ENCODE measurements at places on chromosomes 5 and 9.

DNA sequence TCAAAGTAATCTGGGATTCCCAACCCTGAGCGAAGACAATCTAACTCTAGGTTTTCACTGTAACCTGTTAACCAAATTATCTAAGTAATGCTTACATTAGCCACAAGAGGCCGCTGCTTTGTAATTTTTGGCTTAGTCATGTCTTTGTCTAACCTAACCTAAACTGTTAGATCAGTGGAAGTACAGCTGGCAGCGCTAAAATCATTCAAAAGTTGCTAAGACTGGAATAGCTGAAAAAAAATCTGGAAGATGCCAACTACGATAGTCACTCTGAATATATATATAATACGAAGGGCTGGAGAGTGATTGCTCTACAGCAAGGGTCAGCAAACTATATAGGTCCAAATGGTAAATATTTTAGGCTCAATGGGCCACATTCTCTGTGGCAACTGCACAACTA, 60.2 kb downstream of the FBXO38 start:
- DNase-seq = peak; percentile 34

- DNase-seq = no peak
Measured at GRCh38 chr9:73549991-73550390, 398.3 kb downstream of the ANXA1 start.

DNA sequence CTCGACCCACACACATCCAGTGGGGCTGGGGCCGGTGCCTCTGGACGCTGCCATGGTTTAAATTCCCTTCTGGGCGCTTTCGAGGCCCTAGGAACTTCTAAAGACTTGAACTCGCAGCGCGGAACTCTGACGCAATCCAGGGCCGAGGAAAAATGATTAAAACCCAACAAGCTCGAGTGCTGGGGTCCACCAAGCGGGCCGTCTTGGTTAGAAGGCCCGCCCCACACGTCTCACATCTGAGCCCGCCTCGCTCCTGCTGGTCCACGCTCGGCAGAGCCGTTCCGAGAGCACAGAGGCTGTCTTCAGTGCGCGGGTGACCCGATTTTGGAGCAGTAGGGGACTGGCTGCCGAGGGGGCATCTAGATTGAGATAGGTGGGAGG, 1.5 kb downstream of the CRHBP start:
- no peak for DNase-seq

GRCh38 chr5:174601946-174602345, 122.4 kb upstream of the MSX2 start:
- DNase-seq = no peak

DNA sequence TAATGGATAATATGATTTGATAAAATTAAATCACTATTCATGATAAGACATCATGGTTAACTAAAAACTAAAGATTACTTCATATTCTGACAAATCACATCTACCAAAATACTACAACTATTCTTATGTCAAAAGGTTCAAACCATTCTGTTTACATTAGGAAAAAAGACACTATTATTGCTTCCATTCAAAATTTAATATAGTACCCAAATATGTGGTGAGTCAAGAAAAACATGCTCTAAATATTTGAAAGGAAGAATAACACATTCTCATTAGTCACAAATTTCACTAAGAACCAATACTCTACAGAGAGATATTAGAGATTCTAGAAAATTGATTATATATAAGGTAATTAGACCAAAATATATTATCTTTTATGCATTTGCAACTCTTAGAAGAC, 234.0 kb downstream of the TMEM232 start:
- no peak for DNase-seq

- no peak for DNase-seq
Measured at GRCh38 chr5:14202462-14202861, 59.3 kb downstream of the TRIO start.

GRCh38 chr5:173529861-173530260, 86.6 kb downstream of the BOD1 start:
- no peak for DNase-seq

- DNase-seq = no peak
Measured at GRCh38 chr5:103263054-103263453, 4.5 kb downstream of the MACIR start.

DNA sequence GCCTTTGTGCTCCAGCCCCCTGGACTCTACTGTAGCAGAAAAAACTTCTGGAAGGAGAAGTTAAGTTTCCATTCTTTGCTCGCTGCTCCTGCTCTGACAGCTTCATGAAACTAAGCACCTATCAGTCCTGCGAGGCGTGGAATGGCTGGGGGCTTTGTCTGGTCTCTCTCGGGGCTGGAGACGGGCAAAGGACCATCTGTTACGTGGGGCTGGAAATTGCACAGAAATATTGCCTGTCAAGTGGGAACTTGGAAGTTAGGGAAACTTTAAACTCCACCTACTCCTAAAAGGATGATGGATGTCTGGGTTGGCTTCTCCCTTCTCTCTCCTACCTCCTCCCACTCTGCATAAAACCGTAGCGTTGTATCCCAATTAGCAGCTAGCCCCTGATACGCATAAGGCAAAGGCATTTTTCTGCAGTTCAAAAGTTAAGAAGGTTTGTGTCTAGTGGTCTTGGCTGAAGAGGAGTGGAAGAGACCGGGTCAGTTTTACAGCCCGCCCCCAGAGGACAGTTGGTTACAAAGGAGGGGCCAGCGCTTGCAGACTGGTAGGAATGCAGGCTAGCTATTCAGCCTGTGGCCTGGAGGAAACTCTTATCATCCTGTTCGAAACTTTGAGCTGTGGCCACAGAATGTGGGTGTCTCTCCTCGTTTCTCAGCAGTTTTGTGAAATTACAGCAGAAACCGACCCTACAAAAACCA, 1.3 kb downstream of the FBXL7 start:
- DNase-seq = no peak

DNA sequence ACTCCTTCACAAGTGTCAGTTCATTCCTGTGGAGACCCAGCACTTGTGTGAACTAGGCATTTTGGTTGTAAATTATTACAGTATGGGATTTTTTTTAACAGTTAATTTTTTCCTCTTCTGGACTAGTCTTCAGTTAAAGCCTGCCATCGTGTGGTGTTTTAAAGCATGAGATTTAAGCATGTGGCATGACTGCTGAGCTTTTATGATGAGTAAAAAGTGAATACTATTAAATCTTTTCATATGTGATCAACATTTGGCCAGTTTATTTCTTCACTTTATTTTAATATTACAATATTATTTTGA, 25.0 kb downstream of the LMNB1 start:
- no peak for DNase-seq

- DNase-seq = no peak
Measured at GRCh38 chr9:136316896-136317676, 10.3 kb upstream of the GPSM1 start.

GRCh38 chr5:2157372-2157771, 274.6 kb upstream of the IRX4 start:
- DNase-seq = no peak

DNA sequence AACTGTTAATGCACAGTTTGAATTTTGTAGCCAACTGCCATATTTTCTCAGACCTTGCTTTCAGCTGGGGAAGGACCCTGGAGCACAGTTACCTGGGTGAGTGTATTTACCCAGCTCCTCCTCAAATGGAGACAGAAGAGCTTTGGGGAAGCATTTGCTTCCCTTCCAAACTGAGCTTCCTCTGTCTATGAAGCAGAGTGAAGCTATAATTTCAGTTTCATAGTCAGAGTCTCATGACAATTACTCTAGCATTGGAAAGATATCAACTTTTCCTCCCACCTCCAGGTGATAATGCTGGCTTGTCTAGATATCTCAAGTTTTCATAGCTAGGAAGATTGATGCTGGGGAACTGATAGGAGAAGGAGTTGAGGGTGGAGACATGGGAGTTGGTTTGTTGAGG, 406.4 kb upstream of the CLINT1 start:
- no peak for DNase-seq

DNA sequence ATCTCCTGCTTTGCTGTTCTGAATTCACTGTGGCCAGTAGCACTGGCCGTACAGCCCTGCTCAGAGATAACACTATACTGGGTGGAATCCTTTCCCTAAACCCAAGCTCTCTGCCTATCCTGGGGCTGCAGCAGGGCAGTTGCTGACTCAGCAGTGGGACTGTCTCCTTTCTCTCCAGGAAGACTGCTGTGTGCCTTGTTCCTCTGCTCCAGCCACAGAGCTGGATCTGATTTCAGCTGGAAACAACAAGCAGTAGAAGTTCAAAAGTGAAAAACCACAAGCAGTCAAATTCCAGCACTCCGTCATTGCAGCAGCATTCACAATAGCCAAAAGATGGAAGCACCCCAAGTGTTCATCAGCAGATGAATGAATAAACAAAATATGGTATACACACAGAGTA, 105.0 kb downstream of the FBXL7 start:
- DNase-seq = no peak

DNA sequence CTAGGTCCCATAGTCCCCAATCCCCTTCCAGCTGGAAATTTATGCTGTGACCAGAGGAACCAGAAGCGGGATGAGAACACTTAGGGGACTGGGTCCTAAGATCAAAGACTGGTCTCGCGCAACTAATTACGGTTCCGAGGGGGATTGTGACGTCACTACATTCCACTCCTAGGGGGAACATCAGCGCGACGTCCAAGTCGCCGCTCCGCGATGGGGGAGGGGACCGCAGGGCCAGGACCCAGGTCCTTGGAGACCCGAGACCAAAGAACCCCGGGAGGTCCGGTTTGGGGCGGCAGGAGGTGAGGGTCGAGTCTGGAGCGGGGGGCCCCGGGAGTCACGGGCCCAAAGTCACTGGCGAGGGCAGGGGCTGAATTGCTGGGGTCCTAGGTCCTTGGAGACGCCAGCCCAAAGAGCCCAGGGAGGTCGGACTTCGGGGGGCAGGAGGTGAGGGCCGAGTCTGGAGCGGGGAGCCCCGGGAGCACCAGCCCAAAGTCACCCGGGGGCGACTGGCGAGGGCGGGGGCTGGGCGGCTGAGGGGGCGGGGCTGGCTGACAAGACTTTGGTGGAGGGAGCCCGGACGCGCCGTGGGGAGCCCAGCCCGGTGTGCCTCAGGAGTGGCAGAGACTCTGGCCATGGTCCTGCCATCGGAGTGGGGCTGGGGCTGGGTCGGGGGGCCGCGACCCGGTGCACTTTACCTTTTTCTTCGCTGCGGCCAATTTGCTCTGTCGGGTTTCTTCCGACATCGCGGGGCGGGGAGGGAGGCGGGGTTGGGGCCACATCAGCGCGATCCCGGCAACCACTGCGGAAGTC, at the start of gene GOLGA2:
Gene GOLGA2 (minus strand): TSS at position 810 of the 810 bp plus-strand sequence. CDS start 31 bp downstream, at position 779.
- DNase-seq = no peak

GRCh38 chr5:112951124-112951702, 25.4 kb upstream of the DCP2 start:
- DNase-seq = no peak

GRCh38 chr9:101578378-101578777, 16.4 kb downstream of the PPP3R2 start:
- DNase-seq = no peak

DNA sequence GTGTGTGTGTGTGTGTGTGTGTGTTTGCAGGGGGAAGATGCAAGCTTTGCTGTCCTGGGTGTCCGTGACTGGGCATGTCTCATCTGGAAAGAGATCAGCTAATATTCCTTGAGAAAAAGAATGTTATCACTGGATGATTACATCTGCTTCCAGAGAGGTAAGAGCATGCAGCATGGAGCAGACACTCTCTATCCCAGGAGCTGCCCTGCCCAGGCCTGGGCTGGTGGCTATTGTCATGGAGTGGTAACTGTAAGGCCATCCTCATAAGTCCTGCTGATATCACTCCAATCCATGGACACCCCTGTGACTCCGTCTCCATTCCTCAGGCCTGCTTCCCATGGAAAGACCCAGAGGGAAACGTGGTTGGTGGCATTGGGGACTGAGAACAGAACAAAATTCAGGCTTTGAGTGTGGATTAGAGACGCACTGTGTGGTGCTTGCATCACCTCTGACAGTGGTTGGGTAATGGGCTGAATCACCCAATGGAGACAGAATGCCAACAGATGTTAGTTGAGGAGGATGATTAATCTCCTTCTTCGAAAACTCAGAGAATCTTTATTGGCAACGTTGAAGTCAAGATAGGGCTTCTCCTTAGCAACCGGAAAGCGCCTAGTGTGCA, 52.0 kb upstream of the KCNIP1 start:
- no peak for DNase-seq

DNA sequence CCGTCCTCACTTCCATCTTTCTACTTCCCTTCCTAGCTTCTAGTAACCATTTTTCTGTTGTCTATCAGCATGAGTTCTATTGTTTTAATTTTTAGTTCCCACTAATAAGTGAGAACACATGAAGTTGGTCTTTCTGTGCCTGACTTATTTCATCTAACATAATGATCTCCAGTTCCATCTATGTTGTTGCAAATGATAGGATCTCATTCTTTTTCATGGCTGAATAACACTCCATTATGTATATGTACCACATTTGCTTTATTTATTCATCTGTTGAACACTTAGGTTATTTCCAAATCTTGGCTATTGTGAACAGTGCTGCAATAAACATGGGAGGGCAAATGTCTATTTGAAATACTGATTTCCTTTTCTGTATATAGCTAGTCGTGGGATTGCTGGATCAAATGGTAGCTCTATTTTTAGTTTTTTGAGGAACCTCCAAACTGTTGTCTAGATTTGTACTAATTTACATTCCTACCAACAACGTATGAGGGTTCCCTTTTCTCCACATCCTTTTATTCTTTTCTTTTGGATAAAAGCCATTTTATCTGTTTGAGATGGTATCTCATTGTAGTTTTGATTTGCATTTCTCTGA, 50.3 kb downstream of the NSD1 start:
- DNase-seq = no peak

DNA sequence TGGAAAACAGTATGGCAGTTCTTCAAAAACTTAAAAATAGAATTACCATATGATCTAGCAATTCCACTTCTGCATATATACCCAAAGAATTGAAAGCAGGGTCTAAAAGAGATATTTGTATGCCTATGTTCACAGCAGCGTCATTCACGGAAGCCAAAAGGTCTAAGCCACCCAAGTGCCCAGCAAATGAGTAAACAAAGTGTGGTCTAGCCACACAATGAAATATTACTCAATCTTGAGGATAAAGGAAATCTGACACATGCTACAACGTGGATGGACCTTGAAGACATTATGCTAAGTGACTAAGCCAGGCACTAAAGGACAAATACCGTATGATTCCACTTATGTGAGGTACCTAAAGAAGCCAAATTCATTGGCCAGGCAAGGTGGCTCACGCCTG, 11.1 kb upstream of the MED27 start:
- DNase-seq = no peak

DNA sequence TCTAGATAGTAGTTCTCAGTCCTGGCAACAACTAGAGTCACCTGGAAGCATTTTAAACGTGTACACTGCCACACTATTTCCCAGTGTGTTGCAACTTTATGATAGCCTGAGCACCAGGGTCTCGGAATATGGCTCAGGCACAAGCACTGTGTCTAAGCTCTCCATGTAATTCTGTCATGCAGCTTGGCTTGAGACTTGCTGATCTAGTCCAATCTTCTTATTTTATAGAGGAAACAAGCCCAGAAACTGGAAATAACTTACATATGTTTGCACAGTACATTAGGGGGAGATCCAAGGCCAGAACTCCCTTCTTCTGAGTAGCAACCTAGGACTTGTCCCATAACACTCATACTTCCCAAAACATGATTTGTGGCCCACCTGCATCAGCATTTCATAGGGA, 49.1 kb downstream of the SH3TC2 start:
- DNase-seq = no peak

DNA sequence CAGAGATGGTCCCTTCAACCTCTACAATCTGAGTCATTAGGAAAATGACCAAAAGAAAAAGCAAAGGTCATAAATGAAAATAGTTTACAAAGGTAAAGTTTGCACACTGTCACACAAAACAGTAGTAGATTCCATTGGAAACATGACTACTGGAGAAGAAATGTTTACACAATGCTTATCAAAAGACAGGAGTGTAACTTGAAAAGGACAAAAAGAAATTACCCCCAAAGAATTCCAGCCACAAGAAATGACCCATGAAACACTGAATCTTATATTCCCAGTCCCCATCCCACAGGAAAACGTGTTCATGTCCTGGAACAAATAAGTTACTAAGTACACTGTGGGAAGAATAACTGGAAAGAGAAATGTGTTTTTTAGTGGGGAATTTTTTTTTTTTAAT, 385.1 kb downstream of the SEMA5A start:
- DNase-seq = no peak
